ENCODE measurements at places on chromosomes 3 and 15.

DNA sequence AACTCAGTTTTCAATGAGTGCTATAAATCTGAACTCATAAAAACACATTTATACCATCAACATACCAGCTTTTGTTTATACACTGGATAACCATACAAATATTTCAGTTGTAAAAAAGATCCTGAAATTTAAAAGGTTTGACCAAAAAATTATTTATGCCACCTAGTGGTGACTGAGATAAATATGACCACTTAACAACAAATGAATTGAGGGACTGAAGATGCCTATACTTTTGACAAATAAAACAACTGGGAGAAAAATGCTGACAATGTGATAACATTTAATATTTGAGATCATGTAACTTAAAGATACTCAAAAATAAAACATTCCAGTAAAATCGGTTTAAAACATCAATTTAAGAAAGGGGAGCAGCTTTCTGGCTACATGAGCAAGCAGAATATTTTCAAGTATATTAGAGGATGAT lies 30.4 kb downstream of the ATG3 start:
- DNase-seq: no peak

DNA sequence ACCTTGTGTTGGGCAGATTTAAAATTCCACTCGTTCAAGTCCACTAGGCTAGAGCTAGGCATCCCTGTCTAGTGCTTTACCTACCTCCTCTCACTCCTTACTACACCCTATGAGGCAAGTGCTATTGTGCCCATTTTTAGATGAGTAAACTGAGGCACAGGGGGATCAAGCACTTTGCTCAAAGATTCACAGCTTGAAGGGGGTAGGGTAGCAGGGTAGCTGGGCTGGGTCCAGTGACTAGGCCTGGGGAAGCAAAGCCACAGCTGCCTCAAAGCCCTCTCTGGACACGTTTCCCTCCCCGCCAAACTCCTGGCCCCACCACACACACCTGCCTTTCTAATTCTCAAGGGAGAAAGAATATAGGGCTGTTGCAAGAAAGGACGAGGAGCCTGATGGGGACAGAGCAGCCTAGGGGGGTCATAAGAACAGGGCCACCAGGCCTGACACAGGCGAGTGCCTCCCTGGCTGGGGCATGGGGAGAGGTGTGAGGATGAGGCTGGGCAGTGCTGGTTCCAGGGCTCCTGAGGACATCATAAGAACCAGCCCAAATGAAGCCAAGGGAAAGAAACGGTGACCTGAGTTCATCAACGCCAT lies 34.8 kb upstream of the SFMBT1 start:
- no peak for DNase-seq

DNA sequence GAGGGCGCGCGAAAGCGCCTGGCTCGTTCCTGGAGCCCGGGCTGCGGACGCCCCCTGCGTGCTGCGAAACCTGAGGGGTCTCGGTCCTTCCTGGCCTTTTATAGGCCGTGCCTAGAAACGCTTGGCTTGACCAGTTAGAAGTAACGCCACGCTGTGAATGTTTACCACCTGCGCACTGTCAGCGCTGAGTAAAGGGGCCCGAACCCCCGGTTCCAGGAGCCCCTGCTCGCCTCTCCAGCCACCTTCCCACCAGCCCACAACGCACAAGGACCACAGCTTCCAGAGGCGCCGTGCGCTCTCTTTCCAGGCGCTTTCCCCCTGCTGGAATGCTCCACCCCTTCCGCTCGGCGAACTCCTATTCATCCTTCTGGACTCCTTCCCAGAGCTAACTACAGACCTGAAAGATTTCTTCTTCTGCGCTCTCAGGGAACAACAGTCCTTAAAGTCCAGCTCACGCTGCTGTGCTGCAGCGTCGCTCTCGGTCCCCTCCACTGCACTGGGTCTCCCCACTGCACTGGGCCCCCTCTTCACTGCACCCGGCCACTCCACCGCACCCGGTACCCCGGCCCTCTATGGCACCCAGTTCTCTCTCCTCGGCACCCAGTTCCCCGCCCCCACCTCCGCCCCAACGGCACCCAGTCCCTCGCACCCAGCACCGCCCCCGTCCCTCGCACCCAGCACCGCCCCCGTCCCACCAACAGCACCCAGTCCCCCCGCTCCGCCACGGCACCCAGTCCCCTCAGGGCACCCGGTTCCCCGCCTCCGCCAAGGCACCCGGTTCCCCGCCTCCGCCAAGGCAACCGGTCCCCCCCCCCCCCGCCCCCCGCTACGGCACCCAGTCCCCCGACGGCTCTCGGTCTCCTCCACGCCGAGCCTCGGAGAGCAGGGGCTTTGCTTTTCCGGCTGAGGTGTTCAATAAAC lies 69.8 kb downstream of the SQOR start:
- DNase-seq: no peak

- DNase-seq: no peak
Observed at GRCh38 chr3:33006081-33006480, 54.6 kb downstream of the CCR4 start.

DNA sequence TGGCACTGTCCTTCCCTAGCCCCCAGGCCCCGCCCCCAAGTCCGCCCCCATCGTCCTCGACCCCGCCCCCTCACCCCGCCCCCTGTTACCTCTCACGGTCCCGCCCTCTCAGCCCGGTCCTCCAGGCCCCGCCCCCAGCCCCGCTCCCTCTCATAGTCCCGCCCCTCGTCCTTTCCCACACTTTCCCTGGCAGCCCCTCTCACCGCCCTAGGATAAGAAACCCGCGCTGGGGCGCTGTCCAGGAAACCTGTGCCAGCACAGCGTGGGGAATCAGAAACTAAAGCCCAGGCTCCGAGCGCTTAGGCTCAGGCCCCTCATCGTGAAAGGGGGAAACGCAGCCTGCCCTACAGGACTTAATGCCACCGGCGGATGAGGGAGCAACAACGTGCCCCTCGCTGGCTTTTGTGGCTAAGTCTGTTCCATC lies 20.9 kb downstream of the TRPM1 start:
- no peak for DNase-seq

DNA sequence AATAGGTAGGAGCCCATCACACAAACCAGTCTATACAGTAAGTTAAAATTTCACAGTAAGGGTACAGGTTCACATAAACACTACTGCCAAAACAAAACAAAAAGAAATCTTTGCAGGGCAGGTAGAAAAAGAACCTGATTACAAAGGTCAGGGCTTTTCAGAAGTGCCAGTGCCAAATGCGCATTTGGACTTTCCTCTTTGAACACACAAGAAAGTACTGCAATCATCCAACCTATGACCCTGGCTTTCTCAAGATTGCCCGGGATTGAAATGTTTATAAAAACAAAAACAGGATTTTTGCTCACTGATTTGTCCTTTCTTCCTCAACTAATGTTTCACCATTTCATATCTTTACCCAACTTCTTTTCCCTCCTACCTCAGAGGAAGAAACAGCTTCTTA lies 47.4 kb downstream of the CBLB start:
- DNase-seq: no peak

DNA sequence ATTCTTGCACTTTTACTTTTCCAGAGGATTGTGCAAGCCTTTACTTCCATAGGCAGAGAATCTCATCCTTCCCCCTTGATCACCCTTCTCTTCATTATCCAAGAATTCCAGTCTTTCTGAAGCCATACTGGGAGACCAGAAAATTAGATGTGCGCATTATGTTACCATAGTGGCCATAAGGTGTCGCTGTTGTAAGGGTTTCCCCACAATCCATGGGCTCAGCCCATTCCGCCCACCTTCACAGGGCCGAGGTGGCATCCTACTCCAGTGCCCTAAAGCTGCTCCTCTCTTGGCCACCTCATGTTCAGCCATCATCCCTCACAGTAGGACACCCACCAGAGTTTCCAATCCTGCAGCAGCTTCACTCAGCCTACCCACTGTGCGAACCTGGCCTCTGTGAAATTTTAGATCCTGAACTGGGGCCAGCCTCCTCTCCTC lies 35.0 kb downstream of the CTSH start:
- DNase-seq: no peak

- no peak for DNase-seq
Observed at GRCh38 chr3:52860424-52860768, 25.6 kb upstream of the MUSTN1 start.

DNA sequence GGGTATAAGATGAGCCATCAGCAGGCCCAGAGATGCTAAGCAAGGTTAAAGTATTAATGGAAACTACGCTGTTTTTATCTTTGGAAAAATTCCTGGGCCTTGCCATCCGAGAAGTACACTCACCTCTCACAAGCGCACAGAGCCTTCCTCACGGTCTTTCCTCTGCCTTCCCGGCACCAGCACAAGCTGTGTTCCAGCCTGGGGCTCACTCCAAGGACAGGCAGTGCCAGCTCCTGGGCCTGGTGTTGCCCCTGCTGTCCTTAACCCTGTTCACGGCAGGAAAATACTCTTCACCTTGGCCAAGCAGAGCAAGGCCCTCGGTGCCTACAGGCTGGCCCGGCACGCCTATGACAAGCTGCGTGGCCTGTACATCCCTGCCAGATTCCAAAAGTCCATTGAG lies 14.3 kb upstream of the RHO start:
- no peak for DNase-seq

DNA sequence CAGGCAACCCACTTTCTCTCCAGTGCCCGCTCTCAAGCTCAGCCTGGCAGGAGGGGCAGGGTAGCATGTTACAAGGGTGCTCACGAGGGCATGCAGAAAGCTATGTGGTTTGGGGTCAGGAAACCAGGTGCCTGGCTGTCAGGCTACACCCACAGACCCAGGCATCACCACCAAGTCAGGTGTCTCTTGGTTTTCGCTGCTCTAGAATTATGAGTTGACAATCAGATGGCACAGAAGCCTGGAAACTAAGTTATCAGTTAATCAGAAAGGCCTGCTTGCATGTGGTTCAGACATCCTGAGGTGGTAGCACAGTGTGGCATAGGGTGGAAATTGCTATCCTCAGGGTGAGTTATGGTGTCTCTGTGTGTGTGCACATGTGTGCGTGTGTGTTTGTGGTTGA lies 16.2 kb upstream of the CCR9 start:
- no peak for DNase-seq

GRCh38 chr3:174581558-174581957 lies 277.6 kb upstream of the NAALADL2 start:
- DNase-seq: no peak

GRCh38 chr3:49120096-49120437 lies 556 bp downstream of the USP19 start:
- DNase-seq: no peak

DNA sequence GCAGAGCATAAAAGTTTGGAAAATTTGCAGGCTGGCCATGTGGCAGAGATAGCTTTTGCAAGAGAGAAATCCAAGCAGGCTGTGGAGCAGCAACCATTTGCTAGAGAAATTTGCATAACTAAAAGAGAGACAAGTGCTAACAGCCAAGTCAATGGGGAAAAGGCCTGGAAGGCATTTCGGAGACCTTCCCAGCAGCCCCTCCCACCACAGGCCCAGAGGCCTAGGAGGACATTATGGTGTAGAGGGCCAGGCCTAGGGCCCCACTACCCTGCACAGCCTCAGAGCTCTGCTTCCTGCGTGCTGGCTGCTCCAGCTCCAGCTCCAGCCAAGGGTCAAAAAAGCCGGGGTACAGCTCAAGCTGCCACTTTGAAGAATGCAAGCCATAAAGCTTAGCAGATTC lies 82.7 kb downstream of the MYO5A start:
- DNase-seq: no peak

DNA sequence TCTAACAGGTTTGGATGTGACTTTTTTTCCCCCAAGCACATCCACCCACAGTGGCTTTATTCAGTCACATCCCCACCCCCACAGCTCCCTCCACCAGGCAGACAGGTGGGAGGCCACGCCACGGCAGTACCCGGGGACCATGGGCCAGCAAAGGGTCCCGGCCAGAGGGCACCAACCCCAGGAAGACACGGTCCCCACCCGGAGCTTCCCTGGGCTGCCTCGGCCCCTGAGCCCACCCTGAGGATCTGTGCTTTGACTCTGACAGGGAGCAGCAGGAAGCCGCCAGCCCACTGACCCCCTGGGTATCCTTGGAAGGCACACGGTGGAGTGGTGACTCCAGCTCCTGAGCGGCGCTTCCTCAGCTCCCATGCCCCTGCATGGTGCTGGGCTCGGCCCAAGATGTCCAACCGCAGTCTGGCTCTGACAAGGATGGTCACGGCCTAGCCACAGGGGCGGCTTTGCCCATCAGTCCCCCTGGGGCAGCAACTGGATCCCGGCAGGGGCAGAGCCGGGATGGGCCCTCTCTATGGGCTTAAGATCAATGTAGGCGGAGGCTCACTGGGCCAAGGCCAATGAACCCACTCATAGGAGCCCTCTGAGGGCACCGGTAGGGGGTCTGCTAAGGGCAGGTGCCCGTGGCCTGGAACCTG lies 66.2 kb upstream of the TTBK2 start:
- no peak for DNase-seq

DNA sequence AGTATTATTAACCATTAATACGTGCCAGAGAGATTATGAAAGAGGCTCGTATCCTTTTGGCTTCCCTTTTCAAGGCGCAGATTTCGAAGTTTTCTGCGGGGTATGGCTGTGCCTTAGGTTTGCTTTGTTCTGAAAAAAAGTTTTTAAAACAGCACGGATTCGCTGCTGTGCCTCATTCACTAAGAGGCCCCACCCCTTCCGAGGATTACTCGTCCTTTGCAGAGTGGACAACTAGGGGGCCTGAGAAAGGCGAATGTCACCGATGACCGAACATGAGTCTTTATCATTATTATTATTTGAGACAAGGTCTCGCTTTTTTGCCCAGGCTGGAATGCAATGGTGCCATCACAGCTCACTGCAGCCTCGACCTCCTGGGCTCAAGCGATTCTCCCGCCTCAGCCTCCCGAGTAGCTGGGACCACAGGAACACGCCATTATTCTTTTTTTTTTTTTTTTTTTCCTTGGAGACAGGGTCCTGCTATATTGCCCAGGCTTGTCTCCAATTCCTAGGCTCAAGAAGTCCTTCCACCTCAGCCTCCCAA lies 684 bp upstream of the RPS27L start:
- no peak for DNase-seq

DNA sequence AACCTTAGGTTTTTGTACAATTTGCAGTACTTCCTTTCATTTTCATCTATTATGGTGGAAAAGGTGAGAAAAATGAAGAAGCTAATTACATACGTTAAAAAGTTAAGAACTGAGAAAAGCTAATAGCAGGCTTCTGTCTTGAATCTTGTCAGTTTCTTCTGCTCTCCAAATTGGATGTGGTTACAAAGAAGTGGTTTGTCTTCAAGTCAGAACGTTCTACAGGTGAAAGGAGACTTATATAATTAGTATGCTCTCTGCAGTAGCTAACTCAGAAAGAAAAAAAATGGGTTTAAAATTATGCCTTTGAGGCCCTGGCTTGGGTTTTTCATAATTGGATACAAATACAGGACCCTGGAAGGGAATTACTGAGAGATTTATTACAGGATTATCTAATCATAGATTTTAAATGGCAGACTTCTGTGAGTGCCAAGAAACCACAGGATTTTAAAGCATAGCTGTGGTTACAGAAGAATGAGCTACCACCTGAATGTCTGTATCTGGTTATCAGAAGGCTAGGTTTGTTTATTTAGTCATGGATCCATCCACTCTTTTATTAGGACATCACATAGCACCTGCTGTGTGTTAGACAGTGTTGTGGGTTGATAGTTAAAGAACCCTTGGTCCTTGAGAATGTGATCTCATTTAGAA lies 528.1 kb upstream of the MCTP2 start:
- no peak for DNase-seq
